ENCODE measurements at places on chromosomes 2 and 18. TPM values are rescaled to one million over a fixed set of nuclear protein-coding genes. Genes with fewer than 3 reads are reported as not detected.
A peak's percentile ranks its signal among the peaks of the same experiment; 100 is the strongest.

- H3K36me3 ChIP-seq: no peaks in the 10 kb centered on the region
- no peak for DNase-seq
- no peak overlapping the region for H3K27ac ChIP-seq
- H3K4me1 ChIP-seq: no peaks in the 10 kb centered on the region
- no peaks in the 10 kb centered on the region for H3K27me3 ChIP-seq
Observed at GRCh38 chr18:47274961-47275360, 23.5 kb upstream of the SKOR2 start.

GRCh38 chr18:10789180-10789579, 263.4 kb downstream of the NAPG start:
- no peaks in the 10 kb centered on the region for H3K27me3 ChIP-seq
- H3K4me3 ChIP-seq: no peak overlapping the region
- no peaks in the 10 kb centered on the region for H3K36me3 ChIP-seq
- no peaks in the 10 kb centered on the region for H3K4me1 ChIP-seq

DNA sequence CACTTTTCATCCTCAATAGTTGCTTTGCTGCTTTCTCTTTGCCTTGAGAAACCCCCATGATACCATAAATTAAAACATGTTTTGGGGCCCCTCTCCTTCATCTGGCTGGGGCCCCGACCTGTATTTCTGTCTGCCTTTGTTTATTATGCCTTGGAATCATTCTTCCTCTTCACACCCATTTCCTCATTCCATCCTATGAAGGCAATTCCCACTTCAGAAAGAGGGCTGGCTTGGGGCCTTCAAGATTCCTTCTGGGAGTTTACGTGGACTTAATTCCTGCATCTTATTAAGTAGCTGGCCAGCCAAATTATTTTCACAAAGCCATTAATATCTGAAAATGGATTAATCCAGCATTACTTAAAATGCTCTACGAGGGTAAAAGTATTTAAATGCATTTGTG, 6.8 kb upstream of the LRRTM1 start:
- no peak overlapping the region for H3K4me3 ChIP-seq
- no peak for DNase-seq
- H3K27me3 ChIP-seq: no peaks in the 10 kb centered on the region
- H3K4me1 ChIP-seq: no peaks in the 10 kb centered on the region
- no peaks in the 10 kb centered on the region for H3K36me3 ChIP-seq
- no peak overlapping the region for H3K27ac ChIP-seq

DNA sequence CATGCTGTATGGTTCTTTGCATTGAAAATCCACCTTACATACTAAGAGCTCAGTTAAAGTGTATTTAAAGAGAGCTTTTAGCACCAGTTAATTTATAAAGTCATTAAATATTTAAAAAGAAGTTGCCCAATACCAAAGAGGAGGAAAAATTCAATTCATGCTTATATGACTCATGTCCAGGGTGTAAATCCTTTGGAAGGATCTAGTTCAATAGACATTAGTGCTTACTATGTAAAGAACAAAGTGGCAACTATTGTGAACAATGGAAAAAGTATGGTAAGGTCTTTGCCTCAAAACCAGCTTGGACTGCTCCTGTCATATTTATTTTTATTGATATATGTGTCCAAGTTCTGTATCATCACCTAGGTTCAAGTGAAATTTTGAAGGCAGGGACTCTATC, 90.5 kb downstream of the SCN9A start:
- no peaks in the 10 kb centered on the region for H3K27me3 ChIP-seq
- H3K4me3 ChIP-seq: no peak overlapping the region
- H3K36me3 ChIP-seq: no peaks in the 10 kb centered on the region
- H3K27ac ChIP-seq: no peak overlapping the region
- no peak for DNase-seq

The INPP4A gene
- total RNA-seq: 7.8 TPM

- H3K36me3 ChIP-seq: no peaks in the 10 kb centered on the region
- no peaks in the 10 kb centered on the region for H3K4me1 ChIP-seq
- DNase-seq: no peak
- H3K27me3 ChIP-seq: no peaks in the 10 kb centered on the region
Observed at GRCh38 chr2:70753902-70754301, 14.1 kb downstream of the ADD2 start.

- no peaks in the 10 kb centered on the region for H3K36me3 ChIP-seq
- peaks cover 12% of the 10 kb centered on the region for H3K4me1 ChIP-seq
- peak overlapping the region; percentile 69 for H3K27ac ChIP-seq
- no peaks in the 10 kb centered on the region for H3K27me3 ChIP-seq
Observed at GRCh38 chr2:73112026-73112912, 479 bp downstream of the RAB11FIP5 start.

GRCh38 chr2:204670124-204670523, 124.8 kb downstream of the PARD3B start:
- H3K27ac ChIP-seq: peak overlapping the region; percentile 91
- H3K36me3 ChIP-seq: no peaks in the 10 kb centered on the region
- DNase-seq: peak; percentile 55
- H3K4me1 ChIP-seq: peaks cover 31% of the 10 kb centered on the region
- no peaks in the 10 kb centered on the region for H3K27me3 ChIP-seq

DNA sequence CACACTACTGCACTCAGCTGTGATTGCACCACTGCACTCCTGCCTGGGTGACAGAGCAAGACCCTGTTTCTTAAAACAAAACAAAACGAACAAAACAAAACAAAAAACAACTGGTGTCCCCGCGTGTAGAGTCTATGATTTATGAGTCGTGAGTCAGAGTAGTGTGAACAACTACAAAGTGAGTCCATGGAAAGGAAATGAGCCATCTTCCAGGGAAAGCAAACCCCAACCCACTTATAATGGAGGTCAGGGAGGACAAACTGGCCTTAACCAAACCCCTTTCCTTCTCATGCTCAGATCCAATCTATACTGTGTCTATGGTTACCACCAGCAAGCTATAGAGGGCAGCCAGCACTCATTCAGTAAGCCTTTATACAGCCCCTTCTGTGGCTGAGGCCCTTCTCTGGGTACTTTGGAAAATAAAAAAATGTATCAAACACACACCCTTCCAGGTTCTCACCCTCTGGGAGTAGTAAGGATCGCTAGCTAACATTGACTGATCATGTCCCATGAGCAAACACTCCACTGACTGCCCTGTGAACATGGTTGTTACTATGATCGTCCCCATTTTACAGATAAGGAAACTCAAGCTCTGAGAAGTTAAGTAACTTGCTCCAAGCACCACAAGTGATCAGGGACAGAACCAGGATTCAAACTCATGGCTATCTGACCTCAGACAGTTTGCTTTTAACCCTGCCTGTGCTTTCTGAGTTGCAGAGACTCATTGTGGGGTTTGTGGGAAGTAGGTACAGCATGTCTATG, 24.7 kb upstream of the COLEC12 start:
- no peak for DNase-seq
- no peaks in the 10 kb centered on the region for H3K4me1 ChIP-seq
- H3K4me3 ChIP-seq: no peak overlapping the region
- no peaks in the 10 kb centered on the region for H3K27me3 ChIP-seq
- H3K27ac ChIP-seq: no peak overlapping the region
- no peaks in the 10 kb centered on the region for H3K36me3 ChIP-seq

GRCh38 chr2:170576296-170576695, 138.8 kb upstream of the SP5 start:
- no peaks in the 10 kb centered on the region for H3K27me3 ChIP-seq
- H3K36me3 ChIP-seq: no peaks in the 10 kb centered on the region
- no peak for DNase-seq
- no peak overlapping the region for H3K27ac ChIP-seq
- H3K4me3 ChIP-seq: no peak overlapping the region
- H3K4me1 ChIP-seq: no peaks in the 10 kb centered on the region

DNA sequence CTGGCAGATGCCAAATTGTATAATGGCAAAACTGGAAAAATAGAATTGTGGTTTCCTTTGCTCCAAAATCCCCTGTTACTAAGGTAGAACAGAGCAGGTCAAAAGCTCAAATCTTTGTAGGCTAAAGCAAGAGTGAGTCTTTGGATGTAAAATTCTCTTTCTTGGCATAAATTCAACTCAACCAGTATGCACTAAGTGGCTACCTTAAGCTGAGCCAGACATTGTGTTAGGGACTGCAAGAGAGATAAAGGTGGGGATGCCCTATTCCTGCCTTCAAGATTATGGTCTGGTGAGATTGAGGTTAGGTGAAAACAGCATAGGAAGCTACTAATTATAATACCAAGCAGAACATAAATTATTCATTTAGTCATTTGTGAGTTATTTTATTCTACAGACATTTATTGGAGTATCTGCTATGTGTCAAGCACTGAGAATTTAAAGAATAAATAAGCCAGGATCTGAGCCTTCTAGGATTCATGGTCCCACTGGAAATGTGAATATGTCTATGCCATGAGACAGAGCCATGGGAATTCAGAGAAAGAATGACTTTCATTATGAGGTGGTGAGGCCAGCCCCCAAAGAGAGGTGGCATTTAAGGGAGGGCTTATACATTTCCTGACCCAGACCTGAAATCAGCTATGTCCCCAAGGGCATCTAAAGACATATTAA, 198.0 kb upstream of the NCKAP5 start:
- no peak overlapping the region for H3K4me3 ChIP-seq
- no peak for DNase-seq
- H3K36me3 ChIP-seq: no peaks in the 10 kb centered on the region
- peak overlapping the region; percentile 62 for H3K27ac ChIP-seq

DNA sequence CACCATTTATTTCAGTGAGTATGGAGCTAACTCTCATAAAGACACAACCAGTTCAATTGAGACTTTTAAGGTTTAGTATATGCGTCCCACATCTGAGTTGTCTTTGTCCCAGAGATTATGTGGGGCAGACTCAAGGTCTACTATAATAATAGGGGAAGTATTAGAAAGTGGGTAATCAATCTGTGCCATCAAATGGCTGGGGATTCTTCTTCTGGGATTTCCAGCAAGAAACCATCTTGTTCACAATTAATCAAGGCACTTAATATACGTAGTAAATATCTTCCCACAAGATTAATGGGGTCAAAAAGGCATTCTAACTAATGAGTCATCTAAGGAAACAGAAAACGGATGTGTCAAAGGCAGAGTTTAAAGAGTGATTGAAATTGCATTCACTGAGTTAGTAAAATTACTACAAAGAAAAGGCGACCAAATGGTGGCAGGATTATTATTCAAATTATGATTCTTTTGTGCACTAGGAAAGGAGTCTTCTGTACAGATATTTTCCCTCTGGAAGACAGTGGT, 179.8 kb upstream of the REG3G start:
- no peak overlapping the region for H3K27ac ChIP-seq
- no peaks in the 10 kb centered on the region for H3K4me1 ChIP-seq
- no peaks in the 10 kb centered on the region for H3K36me3 ChIP-seq
- no peaks in the 10 kb centered on the region for H3K27me3 ChIP-seq
- no peak for DNase-seq

The C1GALT1C1L gene
- total RNA-seq: not detected

The ERFE gene
- 1.4 TPM for total RNA-seq

The ARMC9 gene
- 2.2 TPM for total RNA-seq

- peaks cover under 1% of the 10 kb centered on the region for H3K27me3 ChIP-seq
- H3K36me3 ChIP-seq: no peaks in the 10 kb centered on the region
- DNase-seq: no peak
- H3K4me3 ChIP-seq: no peak overlapping the region
- no peaks in the 10 kb centered on the region for H3K4me1 ChIP-seq
Observed at GRCh38 chr2:219477815-219478214, 20.9 kb upstream of the GMPPA start.

- H3K4me3 ChIP-seq: no peak overlapping the region
- no peaks in the 10 kb centered on the region for H3K36me3 ChIP-seq
- DNase-seq: no peak
- no peaks in the 10 kb centered on the region for H3K4me1 ChIP-seq
- H3K27ac ChIP-seq: no peak overlapping the region
Observed at GRCh38 chr2:217270485-217271121, 410.7 kb upstream of the TNP1 start.

- H3K4me3 ChIP-seq: no peak overlapping the region
- H3K36me3 ChIP-seq: no peaks in the 10 kb centered on the region
- H3K27ac ChIP-seq: no peak overlapping the region
- H3K4me1 ChIP-seq: no peaks in the 10 kb centered on the region
Observed at GRCh38 chr2:168137510-168138180, 109.8 kb downstream of the STK39 start.

Measured in right lobe of liver (tissue), 6 donors.